ENCODE measurements at places on chromosomes 3 and 15. TPM values are rescaled to one million over a fixed set of nuclear protein-coding genes. Genes with fewer than 3 reads are reported as not detected.

Gene HLTF
- 43.1 TPM for total RNA-seq

Gene RASGRP1
- total RNA-seq: 5.1 TPM

Gene NPAP1
- total RNA-seq: not detected

Gene TEX55
- total RNA-seq: not detected

Gene STRC
- 0.17 TPM for total RNA-seq

Gene PARP9
- total RNA-seq: 12.8 TPM

Gene LMLN
- total RNA-seq: 15.1 TPM

Gene PLCH1
- 0.03 TPM for total RNA-seq

Gene PPP1R14D
- total RNA-seq: not detected

Gene CAV3
- not detected for total RNA-seq

Gene EIF4E3
- 0.83 TPM for total RNA-seq

Gene TTC21A
- 6.8 TPM for total RNA-seq

Gene ALDH1A3
- 31.0 TPM for total RNA-seq

Gene NLGN1
- 2.3 TPM for total RNA-seq

Gene CELF6
- total RNA-seq: 0.23 TPM

Gene MYO5C
- 0.07 TPM for total RNA-seq

Gene NEIL1
- total RNA-seq: 6.9 TPM

Gene CATSPER2
- 2.0 TPM for total RNA-seq

Gene SNAP23
- 66.4 TPM for total RNA-seq

Gene PLA2G4E
- total RNA-seq: not detected

Gene IL20RB
- 0.98 TPM for total RNA-seq
